GM18507 (cell line): ENCODE measurements at places on chromosomes 3 and 15.

GRCh38 chr3:65265942-65266590 is 578.3 kb upstream of the ADAMTS9 start:
- DNase-seq, result no peak

- DNase-seq, result no peak
Measured at GRCh38 chr3:9721700-9722060, 9.9 kb upstream of the BRPF1 start.

DNA sequence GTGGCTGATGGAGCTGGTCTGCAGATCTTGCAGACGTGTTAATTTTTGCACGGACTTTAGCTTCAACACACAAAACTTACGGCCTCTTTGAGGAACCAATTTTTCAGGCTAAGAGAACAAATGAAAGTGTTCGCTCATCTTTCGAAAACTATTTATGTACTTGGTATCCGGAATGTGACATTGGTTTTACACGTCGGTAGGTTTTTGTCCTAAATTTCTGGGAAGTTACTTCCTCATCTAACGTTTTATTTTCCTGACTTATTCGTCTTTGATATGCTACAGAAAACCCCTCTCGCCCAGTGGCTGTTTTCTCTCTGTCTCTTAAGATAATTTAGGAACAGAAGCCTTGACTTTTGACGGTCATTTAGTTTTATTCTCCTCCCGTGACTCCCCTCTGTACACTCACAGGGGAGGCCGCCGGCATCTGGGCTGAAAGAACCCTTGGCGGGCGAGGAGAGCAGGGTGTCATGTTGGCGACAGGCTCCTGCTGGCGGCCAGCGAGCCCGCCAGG is 834 bp upstream of the GREM1 start:
- no peak for DNase-seq

- no peak for DNase-seq
Measured at GRCh38 chr3:169389925-169390253, 273.6 kb downstream of the MECOM start.

GRCh38 chr3:8621872-8622271 is 22.7 kb downstream of the SSUH2 start:
- no peak for DNase-seq

DNA sequence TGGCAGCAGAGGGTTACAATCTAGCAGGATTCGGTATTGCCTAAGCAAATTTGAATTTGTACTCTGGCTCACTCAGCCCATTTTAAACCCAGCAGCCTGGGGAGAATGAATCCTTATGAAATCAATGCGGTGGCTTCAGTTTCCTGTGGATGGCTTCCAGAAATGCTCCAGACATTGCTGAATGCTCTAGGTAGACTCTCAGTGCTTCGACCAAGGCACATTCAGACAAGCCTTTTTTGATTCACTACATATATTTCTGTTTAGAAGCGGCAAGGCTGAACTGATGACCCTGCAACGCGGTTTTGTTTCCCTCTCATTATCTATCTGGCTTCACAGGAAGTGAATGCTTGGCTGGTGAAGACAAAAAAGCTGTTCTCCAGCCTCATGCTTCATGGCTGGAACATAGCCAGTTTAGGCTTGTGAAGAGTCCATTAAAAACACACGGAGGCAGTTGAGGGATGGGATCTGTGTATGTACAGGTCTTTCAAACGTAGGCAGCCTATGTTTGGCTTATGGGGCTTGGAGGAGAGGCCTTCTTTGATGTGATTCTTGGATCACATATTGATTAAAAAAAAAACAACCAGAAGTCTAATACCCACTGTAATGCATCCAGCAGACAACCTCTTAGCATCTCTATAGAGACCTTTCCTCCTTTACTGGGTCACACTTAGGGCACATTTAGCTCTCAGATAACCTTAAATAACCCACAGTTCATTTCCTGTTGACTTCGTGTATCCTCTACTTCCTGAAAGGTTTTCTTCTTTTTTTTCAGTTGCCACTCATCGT is 400.2 kb upstream of the TBL1XR1 start:
- no peak for DNase-seq

GRCh38 chr3:5058471-5058951 is 63.6 kb upstream of the ARL8B start:
- DNase-seq, result no peak
